ENCODE measurements at places on chromosomes 6 and 20. TPM values are rescaled to one million over a fixed set of nuclear protein-coding genes. Genes with fewer than 3 reads are reported as not detected.
A peak's percentile ranks its signal among the peaks of the same experiment; 100 is the strongest.

DNA sequence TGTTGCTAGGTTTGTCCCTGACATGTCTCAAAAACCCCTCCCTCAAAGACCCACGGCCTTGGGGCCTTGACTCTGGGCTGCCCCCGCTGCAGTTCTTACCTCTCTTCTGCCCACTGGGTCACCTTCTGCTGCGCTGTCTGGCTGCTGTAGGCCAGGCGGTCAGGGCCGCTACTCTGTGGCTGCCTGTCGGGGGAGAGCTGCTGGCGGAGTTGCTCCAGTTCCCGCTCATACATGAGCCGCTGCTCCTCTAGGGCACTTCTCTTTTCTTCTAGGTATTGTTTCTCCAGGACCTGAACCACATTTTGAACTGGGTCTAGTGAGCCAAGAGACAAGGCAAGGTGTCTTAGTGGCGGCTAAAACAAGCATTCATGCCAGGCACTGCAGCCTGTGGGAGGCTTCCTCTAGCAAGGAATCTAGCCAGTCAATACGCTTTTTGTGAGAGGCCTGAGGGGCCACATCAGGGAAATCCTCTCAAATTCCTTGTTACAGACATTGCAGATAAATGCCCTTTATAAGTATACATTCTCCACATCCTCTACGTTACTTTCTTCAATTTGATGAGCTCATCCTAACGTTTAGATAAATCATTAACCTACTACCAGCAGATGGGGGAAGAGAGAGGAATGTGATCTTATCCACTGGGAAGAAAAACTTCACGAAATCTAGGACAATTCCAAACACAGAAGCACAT, 110.3 kb upstream of the NUP153 start:
- DNase-seq, result no peak
- peaks cover 6% of the 10 kb centered on the region for H3K36me3 ChIP-seq
- no peaks in the 10 kb centered on the region for H3K27me3 ChIP-seq
- H3K27ac ChIP-seq, result no peak overlapping the region
- no peak overlapping the region for H3K4me3 ChIP-seq
- H3K4me1 ChIP-seq, result no peaks in the 10 kb centered on the region

- H3K36me3 ChIP-seq, result no peaks in the 10 kb centered on the region
- no peaks in the 10 kb centered on the region for H3K27me3 ChIP-seq
- H3K4me1 ChIP-seq, result peaks cover 5% of the 10 kb centered on the region
- H3K4me3 ChIP-seq, result no peak overlapping the region
- H3K27ac ChIP-seq, result no peak overlapping the region
These were observed 372 bp downstream of the KIAA0408 start for GRCh38 chr6:127458817-127459216.

DNA sequence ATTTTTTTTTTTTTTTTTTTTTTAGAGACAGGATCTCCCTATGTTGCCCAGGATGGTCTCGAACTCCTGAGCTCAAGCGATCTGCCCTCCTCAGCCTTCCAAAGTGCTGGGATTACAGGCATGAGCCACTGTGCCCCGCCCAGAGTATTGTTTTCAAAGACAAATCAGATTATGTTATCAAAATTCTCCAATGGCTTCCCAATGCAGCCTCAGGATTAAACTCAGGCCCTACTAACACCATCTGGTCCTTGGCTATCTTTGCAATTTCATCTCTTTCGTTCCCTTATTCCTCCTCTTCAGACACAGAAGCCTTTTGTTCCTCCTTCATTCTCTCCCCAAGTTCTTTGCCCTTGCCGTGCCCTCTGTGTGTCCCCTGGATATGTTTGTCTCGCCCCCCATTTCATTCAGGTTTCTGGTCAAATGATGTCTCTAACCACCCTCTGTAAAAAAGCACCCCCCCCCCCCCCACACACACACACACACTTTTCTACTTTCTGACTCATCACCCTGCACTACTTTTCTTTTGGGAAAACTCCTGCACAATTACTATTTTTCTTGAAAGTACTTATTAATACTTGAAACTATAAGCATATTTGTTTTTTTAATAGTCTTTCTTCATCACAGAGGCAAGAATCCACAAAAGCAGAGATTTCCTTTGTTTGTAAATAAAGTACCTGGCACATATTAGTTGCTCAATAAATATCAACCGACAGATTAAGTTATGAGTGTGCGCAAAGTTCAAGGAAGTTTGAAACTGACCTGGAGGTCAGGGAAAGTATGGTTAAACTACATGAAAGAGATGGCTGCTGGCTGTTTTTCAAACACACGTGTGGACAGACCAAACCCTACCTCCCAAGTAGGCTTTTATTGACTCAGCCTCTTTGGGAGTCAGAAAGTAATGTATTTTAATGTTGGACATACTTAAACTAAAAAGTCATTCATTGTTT, 16.7 kb downstream of the BTN1A1 start:
- H3K4me1 ChIP-seq, result no peaks in the 10 kb centered on the region
- H3K36me3 ChIP-seq, result no peaks in the 10 kb centered on the region
- DNase-seq, result no peak
- H3K27me3 ChIP-seq, result no peaks in the 10 kb centered on the region

DNA sequence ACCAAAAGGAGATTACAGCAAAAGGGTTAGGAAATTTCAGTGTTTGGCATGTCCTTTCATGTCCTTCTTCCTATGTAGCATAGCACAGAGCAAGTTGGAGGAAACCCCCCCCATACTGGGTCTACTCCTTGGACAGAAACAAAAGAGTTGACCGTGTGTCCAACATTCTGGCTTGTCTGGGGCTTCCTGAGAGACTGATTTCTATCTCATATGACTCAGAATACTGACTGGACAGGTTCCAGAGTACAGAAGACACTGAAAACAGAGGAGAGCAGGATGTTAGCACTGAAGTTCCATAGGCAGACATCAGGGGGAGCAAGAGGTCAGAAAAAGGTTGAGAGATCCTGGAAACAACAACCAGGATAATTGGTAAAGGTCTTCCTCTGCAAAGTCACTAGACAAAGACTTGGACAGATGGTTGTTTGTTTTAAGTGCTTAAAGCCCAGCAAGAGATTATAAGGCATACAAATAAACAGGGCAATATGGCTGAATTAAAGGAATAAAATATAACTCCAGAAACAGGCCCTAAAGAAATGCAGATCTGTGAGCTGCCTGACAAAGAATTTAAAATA, 48.4 kb downstream of the USP49 start:
- no peak overlapping the region for H3K4me3 ChIP-seq
- H3K36me3 ChIP-seq, result no peaks in the 10 kb centered on the region
- no peaks in the 10 kb centered on the region for H3K27me3 ChIP-seq
- DNase-seq, result peak; percentile 91
- peaks cover 6% of the 10 kb centered on the region for H3K4me1 ChIP-seq

- H3K4me1 ChIP-seq, result peaks cover 11% of the 10 kb centered on the region
- peaks cover 3% of the 10 kb centered on the region for H3K36me3 ChIP-seq
- no peaks in the 10 kb centered on the region for H3K27me3 ChIP-seq
- no peak overlapping the region for H3K4me3 ChIP-seq
These were observed 47.5 kb upstream of the CDH22 start for GRCh38 chr20:46355778-46356177.

DNA sequence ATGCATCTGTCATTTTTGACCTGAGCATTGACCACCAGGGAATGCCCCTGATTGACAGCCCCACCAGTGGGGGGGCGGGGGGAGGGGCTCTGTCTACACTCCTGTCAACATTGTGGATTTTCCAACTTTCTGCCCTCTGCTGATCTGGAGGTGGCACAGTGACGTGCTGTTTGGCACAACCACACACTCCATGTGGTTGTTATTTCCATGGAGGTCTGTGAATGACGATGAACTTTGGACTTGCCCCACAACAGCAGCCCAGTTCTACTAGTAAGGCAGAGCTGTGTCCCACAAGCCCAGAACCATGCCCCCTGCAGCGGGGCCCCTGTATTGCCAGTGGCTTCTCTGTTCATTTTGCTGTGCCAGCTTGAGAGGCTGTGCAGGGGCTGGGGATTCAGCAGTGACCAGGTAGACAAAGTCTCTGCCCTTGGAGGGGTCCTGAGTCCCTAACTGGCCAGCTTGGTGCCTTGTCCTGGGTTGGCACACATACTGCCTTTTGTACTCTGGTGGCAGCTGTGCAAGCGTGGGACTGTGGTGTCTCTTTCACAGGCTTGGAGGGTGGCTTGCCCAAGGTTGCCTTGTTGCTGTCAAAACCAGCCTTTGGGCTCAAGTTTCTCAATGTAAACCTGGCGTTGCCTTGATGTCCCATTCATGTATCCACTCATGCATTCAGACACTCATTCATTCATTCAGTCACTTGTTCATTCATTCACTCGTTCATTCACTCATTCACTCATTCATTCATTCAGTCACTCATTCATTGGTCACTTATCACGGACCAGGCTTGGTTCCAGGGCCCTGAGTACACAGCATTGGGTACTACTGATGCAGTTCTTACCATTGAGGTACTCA, 108.5 kb downstream of the SYCP2 start:
- DNase-seq, result no peak
- no peaks in the 10 kb centered on the region for H3K36me3 ChIP-seq
- no peak overlapping the region for H3K27ac ChIP-seq
- H3K4me3 ChIP-seq, result no peak overlapping the region
- peaks cover 2% of the 10 kb centered on the region for H3K27me3 ChIP-seq

DNA sequence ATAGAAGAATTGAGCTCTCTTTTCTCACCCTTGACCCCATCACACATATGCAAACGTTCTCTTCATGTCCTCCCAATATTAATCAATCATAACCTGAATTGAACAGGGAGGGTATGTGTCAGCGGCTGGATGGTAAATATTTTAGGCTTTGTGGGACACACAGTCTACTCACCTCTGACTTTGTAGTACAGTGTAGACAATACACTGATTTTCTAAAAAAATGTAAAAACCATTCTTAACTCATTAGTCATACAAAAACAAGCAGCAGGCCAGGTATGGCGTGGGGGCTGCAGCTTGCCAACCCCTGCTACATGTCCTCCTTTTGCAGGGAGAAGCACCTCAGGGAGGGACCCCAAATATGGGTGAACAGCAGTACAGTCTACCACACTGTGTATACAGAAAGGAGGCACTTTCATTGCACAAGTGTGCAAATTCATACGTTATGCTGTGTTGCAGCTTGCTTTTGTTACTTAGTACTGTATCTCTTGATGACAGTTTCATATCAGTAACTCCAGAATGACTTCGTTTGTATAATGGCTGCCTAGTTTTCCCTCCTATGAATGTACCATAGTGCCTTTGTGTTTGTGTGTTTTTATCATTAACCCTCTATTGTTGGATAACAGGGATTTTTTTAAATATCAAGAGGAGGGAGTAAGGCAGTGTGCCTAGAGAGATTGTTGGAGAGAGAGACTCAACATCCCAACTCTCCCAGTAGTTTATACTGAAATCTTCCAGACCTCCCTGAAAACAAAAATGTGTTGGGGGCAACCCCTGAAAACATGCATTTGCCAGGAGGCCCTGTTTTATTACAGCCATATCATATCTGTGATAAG, 214.3 kb downstream of the ZMYND8 start:
- no peak overlapping the region for H3K27ac ChIP-seq
- peaks cover 18% of the 10 kb centered on the region for H3K4me1 ChIP-seq
- peaks cover 3% of the 10 kb centered on the region for H3K27me3 ChIP-seq
- H3K36me3 ChIP-seq, result no peaks in the 10 kb centered on the region
- no peak for DNase-seq
- H3K4me3 ChIP-seq, result no peak overlapping the region

DNA sequence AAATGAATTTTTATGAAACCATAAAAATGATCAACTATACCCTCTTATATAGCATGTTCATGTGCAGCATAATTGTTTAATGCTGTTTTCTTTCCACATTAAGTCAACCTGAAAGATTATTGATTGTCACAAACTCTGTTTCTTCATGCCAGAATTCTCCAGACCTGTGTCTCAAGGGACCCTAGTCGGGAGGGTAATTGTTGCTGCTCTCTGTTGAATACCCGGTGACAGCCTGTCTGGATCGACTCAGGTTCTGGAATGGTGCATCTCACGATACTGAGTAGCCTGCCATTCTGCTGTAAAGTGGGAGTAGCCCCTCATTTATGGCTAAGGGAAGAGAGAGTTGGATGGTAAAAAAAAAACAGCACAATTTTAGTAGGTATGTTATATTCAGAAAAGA, 449.9 kb upstream of the SOX4 start:
- DNase-seq, result no peak
- H3K36me3 ChIP-seq, result no peaks in the 10 kb centered on the region
- no peaks in the 10 kb centered on the region for H3K4me1 ChIP-seq
- no peak overlapping the region for H3K27ac ChIP-seq

GRCh38 chr6:18265787-18266522, 1.6 kb upstream of the DEK start:
- H3K36me3 ChIP-seq, result no peaks in the 10 kb centered on the region
- no peak overlapping the region for H3K27ac ChIP-seq
- peaks cover 26% of the 10 kb centered on the region for H3K4me1 ChIP-seq
- no peak for DNase-seq

DNA sequence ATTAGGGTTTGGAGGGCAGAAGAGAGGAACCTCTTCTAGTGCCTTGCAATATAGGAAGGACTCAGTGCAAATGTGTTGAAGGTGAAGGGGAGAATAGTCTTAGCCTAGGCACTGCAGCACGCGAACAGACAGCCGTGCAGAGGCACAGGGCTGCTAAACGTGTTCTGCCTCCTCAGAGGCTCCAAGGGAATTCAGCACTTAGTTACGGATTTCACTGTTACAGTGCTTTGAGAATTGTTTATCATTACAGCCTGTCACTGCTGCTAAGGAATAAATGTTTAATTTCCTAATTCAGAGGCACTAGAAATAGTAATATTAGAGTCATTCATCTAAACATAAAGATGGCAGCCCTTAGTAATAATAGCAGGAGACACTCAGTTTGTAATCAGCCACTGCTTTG, 116.4 kb upstream of the SLC22A16 start:
- no peak overlapping the region for H3K27ac ChIP-seq
- peaks cover 4% of the 10 kb centered on the region for H3K4me1 ChIP-seq
- no peak overlapping the region for H3K4me3 ChIP-seq
- no peak for DNase-seq
- no peaks in the 10 kb centered on the region for H3K36me3 ChIP-seq
- no peaks in the 10 kb centered on the region for H3K27me3 ChIP-seq

- peak; percentile 99 for DNase-seq
- no peaks in the 10 kb centered on the region for H3K36me3 ChIP-seq
- peak overlapping the region; percentile 86 for H3K27ac ChIP-seq
- peak overlapping the region; percentile 72 for H3K4me3 ChIP-seq
- peaks cover 20% of the 10 kb centered on the region for H3K4me1 ChIP-seq
These were observed 53.9 kb upstream of the HFE start for GRCh38 chr6:26033085-26033940.

KCNS1 gene
- total RNA-seq, result 2.3 TPM

CNBD2 gene
- 2.1 TPM for total RNA-seq

OSBPL2 gene
- total RNA-seq, result 60.3 TPM

HFE gene
- total RNA-seq, result 5.7 TPM

THBD gene
- total RNA-seq, result 14.2 TPM

ECT2L gene
- total RNA-seq, result not detected

PPIL6 gene
- total RNA-seq, result 1.7 TPM

RNF39 gene
- total RNA-seq, result not detected

FAM83C gene
- not detected for total RNA-seq

ULBP1 gene
- total RNA-seq, result 8.8 TPM

TRAPPC3L gene
- not detected for total RNA-seq

PRDM13 gene
- total RNA-seq, result not detected

All from astrocyte (in vitro differentiated cells and primary cell).